ENCODE measurements at places on chromosomes 2 and 18.
A peak's percentile ranks its signal among the peaks of the same experiment; 100 is the strongest.

GRCh38 chr18:10840743-10841142 lies 308.6 kb downstream of the PIEZO2 start:
- no peak for DNase-seq

DNA sequence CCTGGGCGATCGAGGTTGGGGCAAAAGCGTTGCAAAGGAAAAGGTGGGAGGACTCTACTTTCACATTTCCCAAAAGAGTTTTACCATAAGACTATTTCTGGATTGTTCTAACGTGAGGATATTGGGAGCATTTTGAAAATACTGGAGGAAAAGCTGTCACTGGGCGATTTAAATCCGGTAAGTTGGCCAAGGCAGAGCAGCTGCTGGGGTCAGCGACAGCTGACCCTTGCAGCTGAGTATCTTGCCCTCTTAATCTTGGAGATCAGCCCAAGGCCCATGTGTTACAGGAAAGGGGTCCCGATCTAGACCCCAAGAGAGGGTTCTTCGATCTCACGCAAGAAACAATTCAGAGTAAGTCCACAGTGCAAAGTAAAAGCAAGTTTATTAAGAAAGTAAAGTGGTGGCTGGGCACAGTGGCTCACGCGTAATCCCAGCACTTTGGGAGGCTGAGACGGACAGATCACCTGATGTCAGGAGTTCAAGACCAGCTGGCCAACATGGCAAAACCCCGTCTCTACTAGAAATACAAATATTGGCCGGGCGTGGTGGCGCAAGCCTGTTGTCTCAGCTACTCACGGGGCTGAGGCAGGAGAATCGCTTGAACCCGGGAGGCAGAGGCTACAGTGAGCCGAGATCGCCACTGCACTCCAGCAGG lies 964 bp upstream of the ST3GAL5 start:
- DNase-seq: no peak

DNA sequence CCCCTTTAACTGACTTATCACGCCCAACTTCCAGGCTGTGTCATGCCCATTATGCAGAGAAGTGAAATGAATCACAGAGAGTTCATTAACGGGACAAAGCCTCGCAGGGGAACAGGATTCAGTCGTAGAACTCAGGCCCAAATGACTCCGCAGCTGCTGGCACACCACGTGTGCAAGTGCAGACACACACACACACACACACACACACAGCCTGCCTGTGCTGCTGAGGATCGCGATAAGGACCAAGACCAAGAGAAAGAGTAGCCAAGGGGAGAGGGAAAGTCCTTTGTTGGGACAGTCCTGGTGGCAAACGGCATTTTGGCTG lies 90.0 kb upstream of the TAF1B start:
- peak; percentile 55 for DNase-seq

GRCh38 chr2:9204939-9205338 lies 1.7 kb upstream of the ASAP2 start:
- DNase-seq: no peak

- DNase-seq: no peak
Observed at GRCh38 chr2:98086491-98087446, at the start of gene VWA3B. Gene VWA3B (plus strand): TSS chr2:98087167. CDS start chr2:98093093, 5,926 bp downstream.

GRCh38 chr2:120150040-120150482 lies 73.1 kb downstream of the TMEM185B start:
- no peak for DNase-seq

GRCh38 chr2:234953116-234954031 lies 1.6 kb downstream of the SH3BP4 start:
- DNase-seq: no peak

DNA sequence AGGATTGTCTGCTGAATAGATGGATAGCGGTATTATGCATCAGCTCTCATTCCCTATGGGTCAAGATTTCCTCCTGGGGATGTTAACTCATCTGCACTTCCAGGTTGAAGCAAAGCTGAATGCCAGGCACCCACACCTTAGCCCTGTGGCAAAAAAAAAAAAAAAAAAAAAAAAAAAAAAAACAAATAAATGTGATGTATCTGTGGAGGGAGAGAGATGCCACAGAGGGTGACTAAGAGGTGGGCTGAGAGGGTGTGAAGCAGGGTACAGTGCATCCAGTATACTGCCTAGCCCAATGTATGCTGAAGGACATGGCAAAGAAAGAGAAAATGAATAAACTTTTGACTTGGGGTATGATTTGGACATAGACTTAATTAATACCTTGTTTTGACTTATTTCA lies 91.4 kb downstream of the COPS8 start:
- no peak for DNase-seq

DNA sequence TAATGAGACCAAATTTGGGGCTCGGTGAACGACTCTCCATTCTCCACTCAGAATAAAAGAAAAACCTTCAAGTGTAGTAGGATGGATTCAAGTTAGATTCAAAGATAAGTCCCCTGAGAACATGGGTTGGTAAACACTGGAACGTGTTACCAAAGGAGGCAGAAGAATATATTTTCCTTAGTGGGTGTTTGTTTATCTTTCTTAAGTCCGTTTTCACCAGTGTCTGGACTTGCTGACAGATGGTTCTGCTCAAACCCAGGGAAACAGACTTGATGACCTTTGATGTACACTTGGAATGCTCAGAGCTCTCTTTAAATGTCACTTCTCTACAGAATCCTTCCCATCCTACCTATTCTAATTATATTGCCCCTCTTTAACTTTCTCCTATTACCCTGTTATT lies 310.3 kb upstream of the ZNF521 start:
- DNase-seq: no peak

DNA sequence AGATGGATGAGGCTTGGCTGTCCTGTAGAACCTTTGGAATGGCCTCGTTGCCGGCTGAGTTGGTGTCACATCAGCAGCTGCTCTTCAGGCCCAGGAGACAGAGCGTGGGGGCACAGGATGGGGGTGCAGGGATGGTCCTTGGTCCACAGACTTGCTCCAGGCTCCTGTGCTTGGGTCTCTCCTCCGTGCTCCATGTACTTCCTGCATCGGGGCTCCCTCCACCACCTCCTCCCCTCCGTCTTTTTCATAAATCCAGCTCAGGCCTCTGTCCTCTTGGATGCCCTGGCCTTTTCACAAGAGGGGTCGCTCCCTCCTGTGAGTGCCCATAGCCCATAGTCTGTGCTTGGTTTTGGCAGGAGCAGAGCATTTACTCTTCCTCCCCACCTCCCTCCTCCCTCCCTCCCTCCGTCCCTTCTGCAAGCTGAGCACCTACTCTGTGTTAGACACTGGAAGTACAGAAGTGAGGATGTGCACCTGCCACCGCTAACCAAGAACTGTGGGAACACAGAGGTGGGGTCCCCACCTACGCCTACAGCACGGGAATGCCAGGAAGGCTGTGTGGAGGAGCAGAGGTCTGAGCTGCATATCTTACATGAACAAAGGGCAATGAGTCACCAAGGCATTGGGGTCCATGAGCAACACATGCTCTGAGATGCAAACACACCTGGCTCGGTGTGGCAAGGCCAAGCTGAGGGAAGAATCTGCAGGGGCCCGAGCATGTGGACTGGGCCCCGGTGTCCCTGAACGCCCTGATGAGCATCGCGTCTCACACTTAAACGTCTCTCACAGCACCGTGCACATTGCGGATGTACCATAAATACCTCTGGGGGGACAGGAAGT lies 458.7 kb upstream of the HS6ST1 start:
- no peak for DNase-seq

DNA sequence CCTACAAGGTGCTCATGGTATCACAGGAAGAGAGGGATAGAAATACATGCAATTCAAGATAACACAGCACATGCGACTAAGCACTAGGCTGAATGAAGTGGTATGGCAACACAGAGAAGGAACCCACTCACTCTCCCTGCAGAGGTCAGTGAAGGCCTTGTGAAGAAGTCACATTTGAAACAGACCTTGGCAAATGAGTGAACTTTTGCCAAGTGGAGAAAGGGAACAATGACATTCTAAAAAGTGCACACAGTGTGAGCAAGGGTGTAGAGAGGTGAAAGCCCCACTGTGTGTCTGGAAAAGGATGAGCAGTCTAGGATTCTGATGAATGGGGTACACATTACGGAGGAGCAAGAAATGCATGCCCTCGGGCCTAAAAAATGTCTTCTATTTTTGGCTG lies 23.3 kb downstream of the KLF7 start:
- DNase-seq: peak; percentile 67

- DNase-seq: no peak
Observed at GRCh38 chr2:34126279-34126678, 527.2 kb upstream of the FAM98A start.

DNA sequence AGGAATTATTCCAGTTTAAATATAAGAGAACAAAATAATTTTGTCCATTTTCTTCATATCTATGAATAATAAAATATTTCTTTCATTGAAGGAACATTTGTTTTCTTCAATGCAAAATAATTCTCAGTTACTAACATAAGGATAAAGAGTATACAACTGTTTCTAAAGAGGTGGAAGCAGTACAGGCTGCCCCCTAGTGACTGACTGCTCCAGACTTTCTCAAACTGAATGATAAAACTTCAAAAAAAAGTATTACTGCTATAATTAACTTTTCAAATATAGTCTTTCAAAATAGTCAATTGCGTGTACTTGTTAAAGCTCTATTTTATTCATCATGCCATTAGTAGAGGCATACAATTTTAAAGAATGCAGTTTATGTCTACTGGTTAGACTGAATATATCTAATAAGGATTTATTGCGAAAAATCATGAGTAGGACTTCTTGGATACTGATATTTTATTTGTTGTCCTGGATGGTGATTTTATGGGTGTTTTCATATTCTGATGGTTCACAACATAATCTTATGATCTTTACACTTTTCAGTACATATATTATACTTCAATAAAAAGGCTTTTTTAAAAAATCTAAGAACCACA lies 100.1 kb downstream of the WDPCP start:
- peak; percentile 29 for DNase-seq

DNA sequence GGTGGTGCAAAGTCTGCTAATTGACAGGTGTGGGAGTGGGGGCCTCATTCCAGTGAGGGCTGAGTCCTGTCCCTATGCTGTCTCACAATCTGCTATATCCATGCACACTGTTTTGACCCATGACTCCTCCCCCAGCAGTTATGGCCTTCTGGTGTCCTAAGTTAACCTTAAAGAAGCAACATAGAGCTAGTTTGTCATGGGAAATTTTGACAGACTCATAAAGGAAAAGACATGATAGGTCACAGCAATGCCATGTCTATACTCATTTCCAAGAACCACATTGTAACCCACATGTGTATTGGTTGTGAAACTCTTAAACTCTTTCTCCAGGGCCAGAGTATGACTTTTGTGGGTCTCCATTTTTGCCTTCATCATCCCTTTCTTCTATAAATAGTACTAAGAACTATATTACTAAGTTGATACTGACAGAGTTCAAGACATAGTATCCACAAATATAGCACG lies 78.2 kb upstream of the SLC1A4 start:
- peak; percentile 35 for DNase-seq

DNA sequence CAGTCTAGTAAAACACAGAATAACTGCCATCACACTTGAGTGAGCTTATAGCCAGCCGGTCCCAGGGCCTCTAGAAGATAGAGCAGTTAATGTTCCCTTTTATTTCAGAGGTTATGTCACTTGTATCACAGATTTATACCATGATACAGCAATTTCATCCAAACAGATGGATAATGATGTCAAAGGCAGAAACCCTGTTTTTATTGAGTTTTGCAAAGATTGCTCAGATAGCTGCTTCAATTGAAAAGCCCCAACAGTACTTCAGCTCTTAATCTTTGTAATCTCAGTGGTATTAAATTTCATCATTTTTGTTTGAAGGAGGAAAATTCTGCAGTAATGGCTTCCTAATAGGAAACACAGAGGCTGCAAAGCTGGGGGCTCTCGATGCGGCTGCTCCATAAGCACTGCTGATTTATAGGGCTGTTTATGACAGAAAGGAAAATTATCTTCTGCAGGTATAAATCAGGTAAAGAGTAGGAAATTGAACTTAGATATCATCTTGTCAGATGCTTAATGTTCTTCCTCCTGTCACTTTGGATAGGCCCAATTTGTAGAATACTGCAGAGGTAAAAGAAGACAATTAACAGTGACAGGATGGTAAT lies 112.3 kb downstream of the LNPK start:
- no peak for DNase-seq

DNA sequence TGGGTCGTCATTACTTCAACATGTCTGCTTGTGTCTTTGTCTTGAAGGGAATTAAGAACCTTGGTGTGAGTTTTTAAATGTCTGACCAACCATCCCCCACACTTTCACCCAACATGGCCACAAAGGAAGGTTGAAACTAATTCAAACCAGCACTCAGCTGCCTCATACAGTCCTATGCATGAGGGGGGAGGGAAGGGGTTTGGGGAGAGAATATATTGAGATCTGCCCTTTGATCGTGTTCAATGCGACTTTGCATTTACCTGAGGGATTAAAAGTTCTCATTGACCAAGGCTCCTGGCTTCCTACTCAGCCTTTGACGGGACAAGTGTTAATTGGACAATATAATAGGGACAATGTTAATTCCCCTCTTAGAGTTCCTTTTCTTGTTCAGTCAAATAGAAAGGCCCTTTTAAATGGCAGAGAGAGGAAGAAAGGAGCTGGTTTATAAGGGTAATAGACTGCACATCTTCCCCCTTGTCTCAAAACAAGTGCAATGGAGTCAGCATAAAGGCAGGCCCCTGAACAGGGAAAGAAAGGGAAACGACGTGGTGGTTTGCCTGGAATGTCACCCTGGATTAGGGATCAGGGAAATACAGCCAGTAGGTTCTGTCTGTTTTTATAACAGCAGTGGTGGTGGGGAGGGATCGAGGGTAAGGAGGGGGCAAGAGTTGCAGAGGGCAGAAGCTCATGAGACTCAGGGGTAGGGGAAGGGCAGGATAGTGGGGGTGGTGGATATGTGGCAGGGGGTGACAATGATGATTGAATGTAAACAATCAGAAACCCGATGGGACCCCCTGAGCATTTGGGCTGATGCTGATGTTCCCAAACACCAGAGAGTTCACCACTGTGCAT lies 198.7 kb downstream of the MYCN start:
- no peak for DNase-seq

DNA sequence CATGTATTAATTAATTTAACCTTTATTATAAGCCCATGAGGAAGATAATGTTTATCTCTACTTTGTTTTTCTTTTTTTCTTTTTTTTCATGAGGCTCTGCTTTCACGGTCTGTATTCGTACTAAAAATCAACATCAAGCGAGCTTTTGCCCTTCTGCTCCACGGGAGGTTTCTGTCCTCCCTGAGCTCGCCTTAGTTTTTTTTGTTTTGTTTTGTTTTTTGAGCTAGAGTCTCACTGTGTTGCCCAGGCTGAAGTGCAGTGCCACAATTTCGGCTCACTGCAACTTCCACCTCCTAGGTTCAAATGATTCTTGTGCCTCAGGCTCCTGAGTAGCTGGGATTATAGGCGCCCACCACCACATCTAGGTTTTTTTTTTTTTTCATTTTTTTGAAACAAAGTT lies 29.9 kb upstream of the BMPR2 start:
- no peak for DNase-seq
